ENCODE measurements at places on chromosomes 2 and 18.

DNA sequence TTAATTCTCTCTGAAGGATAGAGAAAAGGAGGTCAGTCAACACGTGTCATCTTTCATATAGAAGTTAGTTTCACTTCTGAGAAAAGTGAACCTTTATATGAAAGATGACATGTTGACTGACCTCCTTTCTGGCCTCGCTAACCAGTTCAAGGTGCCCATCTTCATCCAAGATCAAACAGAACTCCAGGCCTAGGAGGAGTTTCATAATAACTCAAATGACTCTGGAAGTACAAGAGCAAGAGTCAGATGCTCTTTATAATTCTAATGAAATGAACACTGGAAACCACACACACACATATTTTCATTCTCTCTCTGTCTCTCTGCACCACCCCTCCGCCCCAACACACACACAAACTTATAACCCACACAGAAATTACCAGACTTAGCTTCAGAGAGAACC is 16.3 kb downstream of the ANKRD44 start:
- no peak for DNase-seq

GRCh38 chr2:120338015-120338414 is 7.9 kb upstream of the INHBB start:
- DNase-seq = no peak

GRCh38 chr2:201440182-201440581 is 11.1 kb downstream of the TRAK2 start:
- no peak for DNase-seq

- DNase-seq = no peak
Observed at GRCh38 chr18:43588838-43589237, 311.5 kb upstream of the SYT4 start.

All from epithelial cell of prostate (primary cell).